ENCODE measurements at places on chromosomes 16 and 17.

- no peak for DNase-seq
These were observed 734 bp downstream of the ARHGDIG start for GRCh38 chr16:280991-281659.

DNA sequence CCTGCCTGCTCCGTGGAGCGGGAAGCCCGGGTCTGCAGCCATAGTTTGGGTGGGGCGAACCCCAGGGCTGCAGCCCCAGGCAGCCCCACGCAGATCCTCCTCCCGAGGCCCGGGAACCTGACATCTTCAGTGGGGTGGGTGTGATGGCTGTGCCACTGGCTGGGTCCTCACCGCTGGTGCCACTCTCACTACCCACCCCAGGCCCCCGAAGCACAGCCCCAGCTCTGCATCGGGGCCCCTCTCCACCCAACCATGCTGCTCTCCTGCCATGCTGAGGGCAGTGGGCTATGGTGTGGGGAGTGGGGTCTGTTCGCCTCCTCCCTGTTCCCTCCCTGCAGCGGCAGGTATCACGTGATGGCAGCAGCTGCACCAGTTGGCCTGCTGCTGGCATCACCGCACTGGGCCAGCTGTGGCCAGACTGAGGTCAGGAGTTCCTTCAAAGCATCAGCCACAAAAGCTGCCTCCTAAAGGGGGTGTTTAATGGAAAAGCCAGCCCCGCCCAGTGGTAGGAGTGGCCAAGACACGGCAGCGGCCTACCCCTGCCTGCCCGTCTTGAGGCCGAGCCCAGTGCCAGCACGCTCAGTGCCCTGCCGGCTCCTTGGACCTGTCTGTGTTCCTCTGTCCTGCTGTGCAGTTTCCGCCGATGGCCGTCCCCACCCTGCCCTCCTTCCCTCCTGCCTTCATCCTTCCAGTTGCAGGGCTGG lies 10.8 kb downstream of the KCTD5 start:
- DNase-seq: no peak

GRCh38 chr16:24853830-24854229 lies 8.1 kb downstream of the SLC5A11 start:
- no peak for DNase-seq

DNA sequence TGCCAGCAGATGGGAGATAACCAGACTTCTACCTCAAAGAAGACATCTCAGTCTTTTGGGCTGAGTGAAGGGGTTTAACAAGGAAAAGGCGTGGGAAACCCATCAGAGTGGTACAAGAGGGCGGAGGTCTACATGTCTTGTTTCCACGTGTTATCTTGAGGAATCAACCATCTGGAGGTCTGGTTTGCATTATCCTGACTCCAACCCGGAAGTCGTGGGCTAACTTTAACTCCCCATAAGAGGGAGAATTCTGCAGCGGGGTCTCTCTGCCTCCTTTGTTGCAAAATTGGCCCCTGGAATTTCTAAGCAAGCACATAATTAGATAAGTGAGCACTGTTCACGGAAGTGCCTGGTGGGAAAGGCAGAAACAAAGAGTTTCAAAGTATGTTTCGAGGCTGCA lies 398.7 kb upstream of the C16orf82 start:
- no peak for DNase-seq

DNA sequence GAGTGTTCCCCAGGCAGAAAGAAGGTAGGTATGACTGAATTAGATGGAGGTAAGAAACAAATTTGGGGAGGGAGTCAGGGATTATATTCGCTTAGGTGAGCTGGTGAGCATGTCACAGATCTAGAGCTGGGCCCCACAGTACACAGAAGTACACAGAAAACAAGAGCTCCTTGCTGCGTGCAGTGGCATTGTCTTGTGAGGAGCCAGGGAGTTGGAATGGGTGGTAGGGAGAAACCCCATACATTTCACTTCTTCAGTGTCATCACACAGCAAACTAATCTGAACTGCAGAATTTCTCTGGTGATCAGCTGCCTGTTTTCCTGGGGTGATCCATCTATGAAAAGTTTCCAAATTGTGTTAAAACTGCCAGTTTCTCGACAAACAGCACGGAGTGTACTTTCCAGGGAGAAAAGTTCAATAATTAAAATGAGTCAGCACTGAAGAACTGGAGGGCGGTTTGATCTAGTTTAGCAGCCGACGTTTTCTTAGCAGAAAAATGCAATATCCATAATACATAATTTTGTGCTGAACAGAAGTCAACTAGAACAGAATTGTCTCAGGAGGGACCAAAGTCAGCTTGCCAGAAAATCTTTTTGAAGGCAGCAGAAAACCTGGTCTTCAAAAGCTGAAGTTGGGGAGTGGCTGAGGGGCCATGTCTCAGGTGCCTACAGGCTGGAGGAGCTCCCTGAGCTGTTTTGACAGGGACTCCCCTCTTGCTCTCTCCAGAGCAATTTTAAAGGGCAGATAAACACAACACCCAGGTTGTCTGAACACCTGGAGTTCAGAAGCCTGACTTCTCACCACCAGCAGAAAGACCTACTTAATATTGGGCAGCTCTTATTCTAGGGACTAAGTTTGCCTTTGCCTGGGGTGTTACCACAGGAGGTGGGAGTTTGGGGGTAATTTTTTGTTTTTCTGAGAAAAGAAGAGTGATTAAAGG lies 448.6 kb downstream of the CA10 start:
- no peak for DNase-seq

All from GM04504 (cell line).